ENCODE measurements at places on chromosomes 12 and 14. TPM values are rescaled to one million over a fixed set of nuclear protein-coding genes. Genes with fewer than 3 reads are reported as not detected.

GRCh38 chr12:87216436-87216835 is 812.8 kb downstream of the C12orf50 start:
- H3K4me1 ChIP-seq, result no peaks in the 10 kb centered on the region
- no peaks in the 10 kb centered on the region for H3K27me3 ChIP-seq
- no peak for DNase-seq
- no peak overlapping the region for H3K27ac ChIP-seq
- no peaks in the 10 kb centered on the region for H3K36me3 ChIP-seq

The KRT72 gene
- not detected for polyA plus RNA-seq

DNA sequence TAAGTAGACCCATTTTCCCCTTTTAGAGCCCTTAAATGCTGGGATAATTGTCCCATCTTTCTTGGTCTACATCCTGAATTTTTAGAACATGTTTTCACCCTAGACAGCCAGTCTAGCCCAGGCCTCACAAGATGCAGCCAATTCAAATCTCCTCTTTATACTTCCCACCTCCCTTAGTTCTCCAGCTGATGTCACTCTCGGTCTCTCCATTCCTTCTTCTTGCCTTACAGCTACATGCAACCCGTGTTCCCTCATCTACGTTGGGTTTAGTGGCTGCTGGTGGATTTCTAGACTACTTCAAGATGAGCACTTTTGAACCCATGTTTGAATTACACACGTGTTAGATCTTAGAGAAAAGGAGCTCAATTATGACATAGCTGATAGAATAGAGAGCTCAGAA is 132.0 kb downstream of the PPM1H start:
- no peaks in the 10 kb centered on the region for H3K27me3 ChIP-seq
- H3K36me3 ChIP-seq, result no peaks in the 10 kb centered on the region
- no peaks in the 10 kb centered on the region for H3K4me1 ChIP-seq
- DNase-seq, result no peak
- H3K27ac ChIP-seq, result no peak overlapping the region
- H3K4me3 ChIP-seq, result no peak overlapping the region

GRCh38 chr14:101475456-101476257 is 85.6 kb upstream of the DIO3 start:
- DNase-seq, result no peak
- H3K27ac ChIP-seq, result no peak overlapping the region
- H3K36me3 ChIP-seq, result no peaks in the 10 kb centered on the region
- H3K4me3 ChIP-seq, result no peak overlapping the region

The MYF5 gene
- not detected for polyA plus RNA-seq

The CDKN3 gene
- 36.6 TPM for polyA plus RNA-seq

- no peaks in the 10 kb centered on the region for H3K36me3 ChIP-seq
- no peak for DNase-seq
- H3K4me3 ChIP-seq, result no peak overlapping the region
- no peaks in the 10 kb centered on the region for H3K27me3 ChIP-seq
- H3K4me1 ChIP-seq, result peaks cover 28% of the 10 kb centered on the region
Observed at GRCh38 chr12:76020281-76020680, 11.3 kb downstream of the PHLDA1 start.
